Naive thymus-derived CD8-positive, alpha-beta T cell (primary cell): ENCODE measurements at places on chromosomes 12 and 14.

DNA sequence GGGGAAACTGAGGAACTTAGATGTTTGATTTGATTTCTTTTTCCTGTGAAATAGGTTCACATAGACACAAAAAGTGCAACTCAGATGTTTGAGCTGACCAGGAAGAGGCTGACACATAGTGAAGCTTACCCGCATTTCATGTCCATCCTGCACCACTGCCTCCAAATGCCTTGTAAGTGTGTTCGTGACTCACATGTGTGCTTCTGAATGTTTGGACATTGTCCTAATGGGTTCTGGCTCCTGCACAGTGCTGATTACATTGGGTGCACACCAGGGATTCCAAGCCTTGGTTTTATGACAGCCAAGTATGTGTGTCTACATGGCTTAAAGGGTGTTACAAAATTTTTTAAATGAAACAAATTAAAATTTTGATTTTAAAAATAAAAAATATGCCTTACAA, 137.4 kb downstream of the DAAM1 start:
- DNase-seq: no peak

DNA sequence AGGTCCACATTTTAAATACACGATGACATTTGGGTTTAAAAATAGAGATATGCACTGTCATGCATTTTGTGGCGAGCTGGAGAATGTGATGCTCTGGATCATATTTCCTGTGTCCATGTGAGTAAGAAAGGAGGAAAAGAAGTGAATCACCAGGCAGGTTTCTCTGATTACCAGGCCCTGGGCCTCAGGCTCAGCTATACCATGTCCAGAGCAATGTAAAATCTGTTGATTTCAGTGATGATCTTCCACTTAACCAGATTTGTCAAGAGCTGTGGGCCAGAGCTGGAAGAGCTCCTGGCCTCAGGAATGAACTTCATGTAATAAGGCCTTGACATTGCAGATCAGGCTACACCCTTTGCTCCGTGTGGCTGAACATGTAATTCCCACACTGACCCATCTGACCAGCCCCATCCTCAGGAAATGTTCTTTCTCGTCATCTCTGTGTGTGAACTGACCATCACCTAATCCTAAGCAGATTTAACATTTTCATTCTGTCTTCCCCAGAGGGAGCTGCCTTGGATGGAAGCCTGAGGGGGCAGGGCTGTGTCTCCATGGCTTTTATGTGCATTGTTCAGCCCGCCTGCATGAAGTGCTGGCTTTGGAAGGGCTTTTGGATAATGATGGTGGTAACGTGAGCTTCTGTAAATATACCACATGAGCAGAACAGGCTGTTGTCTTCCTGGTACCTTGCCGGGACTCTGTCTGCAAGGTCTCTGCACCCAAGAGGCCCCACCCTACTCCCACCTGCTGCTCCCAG, 54.5 kb downstream of the CRACR2A start:
- no peak for DNase-seq

- DNase-seq: no peak
These were observed 144.2 kb downstream of the KICS2 start for GRCh38 chr12:64077922-64078321.

DNA sequence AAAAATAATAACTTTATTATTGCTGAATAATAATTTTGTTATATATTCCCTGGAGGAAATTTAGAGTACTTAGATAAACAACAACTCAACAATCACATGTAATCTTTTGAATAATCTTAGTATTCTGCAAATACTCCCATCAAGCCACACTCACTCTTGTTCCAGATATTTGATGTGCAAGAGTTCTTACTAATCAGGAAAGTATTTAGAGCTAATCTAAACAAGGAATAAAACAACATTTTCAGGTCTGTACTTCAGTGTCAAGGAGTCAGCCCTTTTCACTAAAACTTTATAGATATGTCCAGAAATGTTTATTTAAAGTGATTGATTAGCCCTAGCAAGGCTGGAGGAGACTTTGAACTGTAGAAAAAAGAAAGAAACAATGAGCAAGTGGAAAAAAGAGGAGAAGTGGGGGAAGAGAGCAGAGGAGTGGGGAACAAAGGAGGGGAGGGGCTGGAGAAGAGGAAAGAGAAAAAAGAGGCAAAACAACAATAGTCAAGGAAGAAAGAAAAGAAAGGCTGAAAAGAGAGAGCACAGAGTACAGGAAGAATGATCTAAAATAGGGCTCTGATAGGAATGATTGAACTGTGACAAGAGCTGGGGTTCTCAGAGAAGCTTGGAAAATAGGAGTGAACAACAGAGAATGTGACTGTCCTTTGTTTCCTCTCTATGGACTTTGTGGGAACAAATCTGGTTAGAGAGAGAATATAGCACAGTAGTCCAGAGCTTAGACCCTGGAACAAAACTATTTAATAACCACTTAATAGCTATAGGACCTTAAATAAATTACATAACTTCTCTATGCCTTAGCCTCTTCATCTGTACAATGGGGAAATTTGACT, 238.7 kb downstream of the AKAP6 start:
- DNase-seq: no peak

DNA sequence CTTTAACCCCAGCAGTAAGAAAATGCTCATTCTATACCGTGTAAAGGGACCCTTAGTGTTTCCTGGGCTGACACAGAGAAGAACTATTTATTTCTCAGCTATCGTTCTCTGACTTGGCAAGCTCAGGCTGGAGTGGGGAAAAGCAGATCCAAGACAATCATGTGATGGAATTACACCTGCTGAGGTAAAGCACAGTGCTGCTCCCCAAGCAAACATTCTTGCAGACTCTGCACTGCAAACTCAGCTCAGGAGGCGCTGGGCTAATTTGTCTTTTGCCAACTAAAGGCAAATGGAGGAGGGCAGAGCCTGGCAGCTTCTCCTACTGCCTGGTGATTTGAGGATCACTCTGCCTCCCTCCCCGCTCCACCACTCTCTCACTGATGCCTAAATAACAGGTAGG, 57.8 kb upstream of the FUT8 start:
- no peak for DNase-seq

GRCh38 chr14:72646861-72647528, 246.9 kb downstream of the DPF3 start:
- DNase-seq: no peak

DNA sequence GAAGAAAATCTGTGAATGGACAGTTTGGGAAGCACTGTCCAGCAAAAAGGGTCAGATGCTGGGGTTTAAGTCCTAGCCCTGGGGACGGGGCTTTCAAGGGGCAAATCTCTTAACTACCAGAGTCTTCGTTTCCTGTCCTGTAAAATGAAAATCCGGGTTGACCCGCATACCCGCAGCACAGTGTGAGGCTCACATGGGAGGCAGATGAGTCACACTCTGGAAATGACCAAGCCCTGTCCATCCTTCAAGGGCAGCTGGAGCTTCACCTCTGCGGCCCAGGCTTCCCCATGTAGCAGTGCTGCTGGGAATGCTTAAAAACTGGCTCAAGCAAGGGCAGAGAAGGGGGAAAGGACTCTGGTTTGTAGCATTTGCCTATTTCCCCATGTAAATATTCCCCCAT, 19.0 kb downstream of the FAM181A start:
- DNase-seq: no peak

GRCh38 chr12:32843528-32844095, 53.0 kb downstream of the PKP2 start:
- DNase-seq: no peak

DNA sequence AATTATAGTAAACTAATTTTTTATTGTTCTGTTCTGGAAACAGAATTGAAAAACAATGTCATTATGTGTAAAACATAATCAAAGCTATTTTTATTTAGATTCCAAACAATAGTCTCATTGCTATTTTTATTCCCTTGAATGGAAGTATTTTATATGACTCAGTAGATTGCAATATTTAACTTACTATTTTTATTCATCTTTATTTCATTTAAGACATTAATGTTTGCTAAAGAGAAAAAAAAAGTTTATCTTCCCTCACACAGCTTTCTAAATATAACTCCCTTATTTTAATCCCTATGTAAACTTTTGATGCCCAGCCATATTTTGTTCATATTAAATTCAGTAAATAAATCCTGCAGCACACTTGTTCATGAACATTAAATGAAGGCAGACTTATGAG, 622.4 kb downstream of the SLC6A15 start:
- no peak for DNase-seq

DNA sequence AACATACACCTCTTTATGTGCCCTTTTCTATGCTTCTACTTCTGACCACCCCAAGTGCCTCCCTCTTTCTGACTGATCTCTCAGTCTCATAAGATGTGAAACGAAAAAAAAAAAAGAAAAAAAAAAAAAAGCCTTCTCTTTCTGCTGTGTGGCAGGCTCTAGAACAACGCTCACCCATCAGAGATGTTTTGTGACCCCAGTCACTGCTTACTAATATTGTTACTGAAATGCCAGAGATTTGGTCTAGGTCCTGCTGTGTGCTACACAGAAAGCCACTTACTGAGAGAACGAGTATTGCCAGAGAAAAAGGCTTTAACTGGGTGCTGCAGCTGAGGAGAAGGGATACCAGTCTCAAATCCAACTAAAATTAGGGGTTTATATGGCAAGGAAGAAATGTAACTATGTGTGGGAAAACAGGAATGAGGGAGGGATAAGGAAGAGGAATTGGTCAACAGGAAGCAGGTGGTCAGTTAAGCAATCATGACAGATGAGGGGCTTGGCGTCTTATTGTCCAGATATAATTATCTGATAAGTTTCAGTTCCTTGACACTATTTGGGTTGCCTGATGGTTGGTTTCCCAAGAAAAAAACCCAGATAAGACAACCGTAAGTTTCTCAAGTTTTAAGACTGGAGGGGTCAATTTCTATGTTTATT, 149.0 kb downstream of the NAV3 start:
- DNase-seq: no peak

GRCh38 chr12:113923251-113923650, 42.9 kb downstream of the RBM19 start:
- no peak for DNase-seq

DNA sequence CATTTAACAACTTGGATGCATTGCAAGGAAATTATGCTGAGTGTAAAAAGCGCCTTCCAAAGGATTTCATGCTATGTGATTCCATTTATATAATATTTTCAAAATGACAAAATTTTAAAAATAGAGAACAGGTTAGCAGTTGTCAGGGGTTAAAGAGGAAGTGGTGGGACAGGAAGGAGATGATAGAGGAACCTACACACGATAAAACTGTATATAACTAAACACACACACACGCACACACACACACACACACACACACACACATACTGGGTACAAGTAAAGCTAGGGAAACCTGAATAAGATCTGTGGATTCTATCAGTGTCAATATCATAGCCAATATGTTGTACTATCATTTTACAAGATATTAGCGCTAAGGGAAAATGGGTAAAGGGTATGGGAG, 17.2 kb downstream of the TTC9 start:
- DNase-seq: no peak

GRCh38 chr12:51915003-51915625, 7.8 kb downstream of the ACVRL1 start:
- no peak for DNase-seq

DNA sequence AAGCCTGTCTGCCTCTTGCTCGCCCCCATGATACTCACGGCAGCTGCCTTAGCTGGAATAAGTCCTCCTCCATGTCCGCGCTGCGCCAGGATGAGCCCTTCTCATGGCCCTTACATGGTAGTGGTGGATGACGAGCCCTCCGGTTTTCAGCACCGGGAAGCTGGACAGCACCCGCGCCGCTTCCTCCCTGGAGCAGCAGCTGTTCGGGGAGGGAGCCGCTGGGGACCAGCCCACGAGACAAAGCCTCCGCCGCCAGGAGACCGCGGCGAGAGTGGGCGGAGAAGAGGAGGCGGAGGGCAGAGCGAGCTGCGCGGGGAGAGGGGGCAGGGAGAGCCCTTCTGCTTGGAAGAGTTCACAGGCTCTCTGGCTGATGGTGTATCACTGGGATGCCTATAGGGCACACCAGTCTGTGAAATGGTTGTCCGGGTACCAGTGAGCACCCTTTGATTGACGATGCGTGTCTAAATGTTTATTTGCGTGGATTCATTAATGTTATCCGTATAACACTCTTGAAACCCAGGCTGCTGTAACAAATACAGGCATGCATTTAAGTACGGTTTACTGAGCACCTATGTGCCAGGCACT, at the start of gene SVOP:
Gene SVOP, minus strand, starts transcription at position 273 of the 585 bp plus-strand sequence. Its CDS starts 200 bp downstream, at position 73.
- DNase-seq: peak; percentile 6

DNA sequence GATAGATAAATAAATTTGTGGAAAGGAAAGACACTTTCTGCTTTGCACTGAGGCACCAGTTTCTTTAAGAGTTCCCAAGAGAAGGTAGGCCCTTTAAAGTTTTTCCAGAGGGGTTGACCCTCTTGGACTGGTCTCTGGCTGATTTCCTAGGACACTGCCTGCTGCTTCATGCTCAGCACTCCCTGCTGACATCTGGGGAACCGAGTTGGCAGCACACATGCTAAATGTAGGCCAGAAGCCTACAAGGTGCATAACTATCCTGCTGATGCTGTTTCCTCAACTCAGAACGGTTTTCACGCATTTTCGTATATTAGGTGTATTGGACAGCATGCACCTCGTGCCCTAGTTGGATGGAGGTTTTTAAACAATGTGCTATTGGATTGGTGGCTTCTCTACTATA, 887.2 kb upstream of the SEL1L start:
- DNase-seq: no peak

DNA sequence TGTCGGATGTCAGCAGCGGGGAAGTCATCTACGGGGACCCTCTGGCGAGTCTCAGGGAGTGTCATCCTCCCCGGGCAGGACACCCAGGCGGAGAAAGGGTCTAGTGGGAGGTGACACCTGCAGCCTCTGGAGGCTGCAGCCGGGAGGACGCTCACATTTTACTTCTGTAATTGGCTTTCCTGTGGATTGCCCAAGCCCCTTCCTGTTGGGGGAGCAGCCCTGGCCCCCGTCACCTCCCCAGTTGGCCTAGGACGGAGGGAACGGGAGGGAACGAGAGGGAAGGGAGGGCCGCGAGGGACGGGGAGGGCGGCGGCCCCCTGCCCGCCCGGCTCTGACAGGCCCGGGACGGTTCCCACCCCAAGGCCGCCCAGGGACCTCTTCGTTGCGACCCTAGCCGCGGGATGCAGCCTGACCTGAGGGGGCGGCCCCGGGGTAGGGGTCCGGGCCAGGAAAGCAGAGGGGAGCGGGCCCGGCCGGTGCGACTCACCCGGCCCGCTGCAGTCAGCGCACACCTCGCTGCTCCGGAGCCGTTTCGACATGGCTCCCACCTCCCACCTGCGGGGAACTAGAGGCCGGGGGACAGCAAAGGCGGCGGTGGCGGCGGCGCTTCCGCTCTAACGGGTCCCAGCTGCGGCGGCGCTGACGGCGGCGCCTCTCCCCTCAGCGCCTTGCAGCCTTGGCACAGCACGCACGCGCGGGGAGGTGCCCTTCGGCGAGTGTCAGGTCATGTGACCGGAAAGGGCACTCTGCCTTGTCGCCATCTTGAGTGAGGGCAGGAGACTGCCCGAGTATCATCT, at the start of gene GIT2:
Gene GIT2, minus strand, starts transcription at position 683 of the 797 bp plus-strand sequence. Its CDS starts 144 bp downstream, at position 539.
- peak; percentile 83 for DNase-seq

DNA sequence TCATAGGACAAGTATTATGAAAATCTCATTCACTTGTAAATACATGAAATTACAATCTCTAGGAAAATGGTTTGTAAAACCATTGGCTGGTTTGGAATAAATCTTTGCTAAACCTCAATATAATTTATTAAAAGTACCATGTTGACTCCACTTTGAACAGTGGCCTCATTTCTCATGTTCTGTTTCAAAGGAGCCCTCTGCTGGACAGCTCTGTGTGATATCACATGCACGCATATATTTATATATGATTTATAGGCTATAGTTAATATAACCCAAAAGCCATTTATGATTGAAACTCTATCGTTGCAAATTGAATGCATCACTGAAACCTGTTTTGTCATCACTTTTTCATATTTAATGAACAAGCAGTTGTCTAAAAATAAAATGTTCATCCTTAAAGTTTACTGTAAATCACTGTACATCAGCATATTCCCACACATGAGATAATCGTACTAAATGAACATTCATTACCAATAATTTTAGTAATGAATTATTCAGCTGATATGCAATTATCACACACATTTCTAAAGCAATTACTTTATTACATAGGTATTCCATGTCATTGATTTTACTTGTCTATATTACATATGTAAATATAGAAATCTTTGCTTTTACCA, 493.8 kb downstream of the NPAS3 start:
- DNase-seq: no peak
